ENCODE measurements at places on chromosomes 13 and 19.

- no peak for DNase-seq
Measured at GRCh38 chr19:46176116-46176860, 28.2 kb downstream of the IGFL2 start.

GRCh38 chr13:49528161-49528560 is 32.4 kb downstream of the PHF11 start:
- no peak for DNase-seq

DNA sequence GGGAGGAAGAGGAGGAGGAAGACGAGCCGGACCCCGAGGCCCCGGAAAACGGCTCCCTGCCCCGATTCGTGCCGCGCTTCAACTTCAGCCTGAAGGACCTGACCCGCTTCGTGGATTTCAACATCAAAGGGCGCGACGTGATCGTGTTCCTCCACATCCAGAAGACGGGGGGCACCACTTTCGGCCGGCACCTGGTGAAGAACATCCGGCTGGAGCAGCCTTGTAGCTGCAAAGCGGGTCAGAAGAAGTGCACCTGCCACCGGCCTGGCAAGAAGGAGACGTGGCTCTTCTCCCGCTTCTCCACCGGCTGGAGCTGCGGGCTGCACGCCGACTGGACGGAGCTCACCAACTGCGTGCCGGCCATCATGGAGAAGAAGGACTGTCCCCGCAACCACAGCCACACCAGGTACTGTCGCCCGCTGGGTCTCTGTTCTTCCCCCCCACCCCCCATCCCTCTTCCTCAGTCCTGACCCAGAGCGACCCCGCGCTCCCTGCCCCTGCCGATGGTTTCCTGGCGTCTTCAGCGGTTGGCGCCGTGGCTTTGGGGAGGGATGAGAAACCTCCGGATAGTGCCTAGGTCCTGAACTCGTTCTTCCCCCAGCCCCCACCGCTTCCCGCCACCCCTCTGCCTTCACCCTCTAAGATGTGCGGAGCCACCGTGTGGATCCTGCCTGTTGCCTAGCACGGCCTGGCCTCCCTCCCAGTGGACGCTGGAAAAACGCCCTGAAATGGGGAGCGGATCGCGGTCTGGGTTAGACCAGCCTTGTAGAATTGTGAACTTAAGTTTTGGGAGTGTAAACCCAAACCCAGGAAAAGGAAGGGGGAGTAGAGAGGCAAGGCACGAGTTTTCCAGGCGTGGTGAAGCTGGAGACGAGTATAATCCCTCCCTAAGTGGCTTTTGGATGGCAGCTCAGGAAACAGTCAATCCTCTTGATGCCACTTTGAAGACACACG is 1.5 kb downstream of the HS6ST3 start:
- no peak for DNase-seq

DNA sequence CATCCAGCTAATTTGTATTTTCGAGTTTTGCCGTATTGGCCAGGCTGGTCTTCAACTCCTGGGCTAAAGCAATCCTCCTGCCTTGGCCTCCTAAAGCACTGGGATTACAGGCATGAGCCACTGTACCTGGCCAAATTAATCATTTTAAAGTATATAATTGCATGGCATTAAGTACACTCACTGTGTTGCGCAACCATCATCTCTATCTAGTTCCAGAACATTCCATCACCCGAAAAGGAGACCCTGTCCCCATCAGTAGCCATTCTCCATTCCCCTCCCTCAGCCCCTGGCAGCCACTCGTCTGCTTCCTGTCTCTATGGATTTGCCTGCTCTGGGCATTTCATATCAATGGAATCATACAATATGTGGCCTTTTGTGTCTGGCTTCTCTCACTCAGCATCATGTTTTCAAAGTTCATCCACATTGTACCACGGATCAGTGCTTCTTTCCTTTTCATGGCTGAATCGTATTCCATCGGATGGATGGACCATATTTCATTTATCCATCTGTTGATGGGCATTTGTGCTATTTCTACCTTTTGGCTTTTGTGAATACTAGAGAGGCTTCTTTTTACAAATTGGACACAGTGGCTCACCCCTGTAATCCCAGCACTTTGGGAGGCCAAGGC is 13.1 kb downstream of the PGPEP1 start:
- DNase-seq, result no peak

DNA sequence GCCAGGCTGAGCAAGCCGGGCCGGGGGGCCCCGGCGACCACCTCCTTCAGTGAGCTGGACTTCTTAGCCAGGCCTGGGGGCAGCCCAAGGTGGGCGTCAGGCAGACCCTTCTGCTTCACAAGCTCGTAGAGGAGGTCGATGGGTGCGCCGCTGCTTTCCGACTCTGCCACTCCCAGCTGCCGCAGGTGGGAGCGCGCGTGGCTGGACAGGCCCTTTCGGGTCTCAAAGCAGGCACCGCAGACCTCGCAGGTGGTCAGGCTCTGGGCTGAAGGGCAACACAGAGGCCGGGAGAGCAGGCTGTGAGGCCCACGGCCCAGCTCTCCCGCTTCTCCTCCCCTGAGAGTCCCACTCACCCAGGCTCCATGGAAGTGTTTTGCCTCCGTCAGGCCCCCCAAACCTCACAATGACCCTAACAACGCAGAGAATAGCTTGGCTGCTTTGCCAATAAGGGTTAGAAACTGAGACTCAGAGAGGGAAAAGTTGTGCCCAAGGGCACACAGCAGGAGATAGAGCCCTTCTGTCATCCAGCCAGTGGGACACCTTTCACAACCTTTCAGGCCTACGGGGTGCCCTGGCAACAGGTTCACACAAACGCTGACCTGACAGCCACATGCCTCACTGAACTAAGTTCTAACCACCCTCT is 11.2 kb upstream of the AKAP8L start:
- no peak for DNase-seq

DNA sequence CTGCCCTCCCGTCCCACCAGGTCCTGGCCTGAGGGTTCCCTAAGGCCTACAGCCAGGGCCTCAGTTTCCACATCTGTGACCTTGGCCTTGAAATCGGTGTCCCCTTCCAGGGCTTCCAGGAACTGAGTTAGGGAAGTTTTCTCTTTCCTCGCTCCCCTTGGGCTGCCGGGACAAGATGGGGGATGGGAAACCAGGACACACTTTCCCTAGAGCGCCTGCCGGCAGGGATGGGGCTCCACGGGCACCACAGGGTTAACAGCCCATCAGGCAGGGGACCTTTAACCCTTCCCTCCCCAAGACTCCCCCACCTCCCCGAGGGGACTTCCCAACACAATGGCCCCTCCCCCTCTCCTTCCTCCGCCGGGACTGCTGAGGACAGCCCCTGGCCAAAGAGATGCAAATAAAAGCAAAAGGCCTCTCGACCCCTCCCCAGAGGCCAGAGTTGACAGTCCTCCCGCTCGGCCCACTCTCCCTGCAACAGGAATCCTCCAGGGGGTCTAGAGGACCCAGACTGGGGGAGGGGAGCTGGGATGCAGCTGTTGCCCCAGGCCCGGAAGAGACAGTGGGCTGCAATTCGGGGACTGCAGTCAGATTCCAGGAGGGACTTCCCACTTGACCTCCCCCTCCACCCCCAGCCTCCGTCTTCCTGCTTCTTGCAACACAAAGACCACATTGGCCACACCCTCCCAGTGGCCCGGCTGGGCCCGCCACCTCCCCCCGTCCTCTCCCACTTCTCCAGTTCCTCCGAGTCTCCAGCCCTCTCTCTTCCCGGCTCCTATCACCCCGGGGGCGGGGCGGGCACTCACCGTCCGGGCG is 3.4 kb downstream of the BBC3 start:
- DNase-seq, result peak; percentile 86

- no peak for DNase-seq
Measured at GRCh38 chr13:51605698-51606097, 21.4 kb downstream of the WDFY2 start.

GRCh38 chr19:45271735-45272108 is 20.7 kb downstream of the MARK4 start:
- DNase-seq, result no peak

DNA sequence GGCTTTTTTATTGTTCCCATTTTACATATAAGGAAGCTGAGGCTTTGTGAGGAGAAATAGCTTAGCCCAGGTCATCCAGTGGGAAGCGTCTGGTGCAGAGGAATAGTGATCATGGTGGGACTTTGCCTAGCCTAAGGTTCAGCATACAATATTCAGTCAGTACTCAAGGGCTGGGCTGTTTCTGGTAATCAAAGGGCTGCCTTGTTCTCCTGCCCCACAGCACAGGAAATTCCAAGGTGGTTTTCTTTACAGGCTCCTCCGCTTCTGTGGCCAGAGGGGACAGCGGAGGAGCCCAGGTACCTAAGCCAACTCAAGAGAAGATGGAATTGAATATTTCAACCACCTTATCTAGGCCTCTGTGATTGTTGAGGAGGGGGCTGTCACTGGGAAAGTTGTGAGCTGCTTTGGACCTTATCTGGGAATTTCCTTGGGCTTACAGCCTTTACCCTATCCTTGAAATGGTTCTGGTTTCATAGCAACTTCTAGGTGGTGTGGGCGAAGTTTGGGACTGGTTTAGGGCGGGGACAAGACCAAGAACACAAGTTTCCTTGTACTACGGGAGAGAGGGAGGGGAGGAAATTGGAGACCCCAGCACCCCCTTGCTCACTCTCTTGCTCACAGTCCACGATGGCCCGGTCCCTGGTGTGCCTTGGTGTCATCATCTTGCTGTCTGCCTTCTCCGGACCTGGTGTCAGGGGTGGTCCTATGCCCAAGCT is at the start of gene MIA:
Gene MIA (plus strand): TSS at position 606 of the 716 bp plus-strand sequence. CDS start 22 bp downstream, at position 628.
- no peak for DNase-seq

GRCh38 chr19:16374436-16374835 is 49.8 kb downstream of the KLF2 start:
- DNase-seq, result no peak

DNA sequence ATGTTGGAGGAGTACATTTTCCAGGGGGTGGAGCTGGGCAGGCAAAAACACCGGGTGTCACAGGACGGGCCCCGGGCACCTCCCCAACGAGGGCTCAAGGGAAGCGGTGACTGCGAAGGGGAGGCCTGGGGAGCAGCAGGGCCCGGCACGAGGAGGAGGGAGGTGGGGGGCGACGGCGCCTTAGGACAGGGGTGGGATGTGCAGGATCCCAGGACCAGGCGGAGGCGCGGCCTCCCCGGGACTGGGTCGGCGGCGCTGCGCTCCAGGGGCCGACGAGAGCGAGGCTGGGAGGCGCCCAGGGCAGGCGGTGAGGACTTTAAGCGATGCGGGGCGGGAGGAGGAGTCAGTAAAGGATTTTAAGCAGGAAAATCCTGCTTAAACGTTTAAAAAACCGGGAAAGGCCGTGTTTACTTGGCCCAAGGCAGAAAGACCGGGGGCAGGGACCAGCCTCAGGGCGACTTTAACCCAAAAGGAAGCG is 427 bp downstream of the ZNF160 start:
- DNase-seq, result peak; percentile 10

DNA sequence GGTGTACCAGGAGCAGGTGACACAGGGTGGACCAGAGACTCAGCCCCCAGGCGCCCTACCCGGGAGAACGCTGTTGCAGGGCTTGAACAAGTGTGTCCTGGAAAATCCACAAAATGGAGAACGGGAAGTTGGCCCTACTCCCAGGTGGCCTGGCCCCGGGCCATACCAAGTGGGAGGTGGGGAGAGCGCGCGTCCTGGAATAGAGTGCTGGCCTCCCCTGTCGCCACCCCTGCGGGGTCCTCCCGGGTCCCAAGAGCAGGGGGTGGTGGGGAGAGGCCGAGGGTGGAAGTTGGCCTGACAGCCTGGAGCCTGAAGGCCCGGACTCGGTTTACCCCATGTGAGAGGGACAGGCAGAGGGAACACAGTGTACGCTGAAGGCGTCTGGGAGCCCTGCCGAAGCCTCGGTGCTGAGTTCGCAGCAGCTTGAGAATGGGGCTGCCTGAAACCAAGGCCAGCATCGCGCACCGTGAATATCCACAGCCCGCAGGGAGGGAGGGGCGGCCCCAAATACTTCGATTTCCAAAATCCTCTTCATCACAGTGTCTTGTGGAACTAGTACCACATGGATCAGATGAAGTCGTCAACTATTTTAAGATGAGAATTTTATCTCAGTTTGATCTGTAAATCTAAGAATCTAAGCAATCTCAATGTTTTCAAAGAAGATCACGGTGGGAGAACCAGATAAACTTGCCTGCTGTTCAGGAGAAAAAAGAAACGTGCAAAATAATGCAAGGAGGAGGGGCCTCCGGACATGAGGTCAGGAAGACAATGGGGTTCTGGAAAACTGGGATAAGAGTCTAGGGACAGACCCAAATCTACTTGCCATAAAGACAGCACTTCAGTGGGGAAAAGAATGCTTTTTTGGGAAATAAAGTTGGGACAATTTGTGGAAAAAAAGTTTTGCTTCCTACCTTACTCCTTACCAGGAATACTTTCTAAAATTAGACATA is 10.4 kb upstream of the KLF16 start:
- DNase-seq, result no peak

- no peak for DNase-seq
Measured at GRCh38 chr19:44794610-44795009, 14.3 kb upstream of the BCAM start.
